Progenitor cell of endocrine pancreas (in vitro differentiated cells): ENCODE measurements at places on chromosomes 1 and 21. TPM values are rescaled to one million over a fixed set of nuclear protein-coding genes. Genes with fewer than 3 reads are reported as not detected.
A peak's percentile ranks its signal among the peaks of the same experiment; 100 is the strongest.

GRCh38 chr21:36591326-36591970 lies 107.5 kb upstream of the SIM2 start:
- no peak for DNase-seq
- peaks cover 19% of the 10 kb centered on the region for H3K27me3 ChIP-seq
- H3K36me3 ChIP-seq = no peaks in the 10 kb centered on the region
- no peak overlapping the region for H3K4me3 ChIP-seq

GRCh38 chr1:78619446-78619802 lies 824 bp upstream of the IFI44L start:
- H3K27me3 ChIP-seq = peaks cover 2% of the 10 kb centered on the region
- no peak for DNase-seq
- no peaks in the 10 kb centered on the region for H3K36me3 ChIP-seq
- H3K4me1 ChIP-seq = no peaks in the 10 kb centered on the region
- no peak overlapping the region for H3K27ac ChIP-seq
- no peak overlapping the region for H3K4me3 ChIP-seq

DNA sequence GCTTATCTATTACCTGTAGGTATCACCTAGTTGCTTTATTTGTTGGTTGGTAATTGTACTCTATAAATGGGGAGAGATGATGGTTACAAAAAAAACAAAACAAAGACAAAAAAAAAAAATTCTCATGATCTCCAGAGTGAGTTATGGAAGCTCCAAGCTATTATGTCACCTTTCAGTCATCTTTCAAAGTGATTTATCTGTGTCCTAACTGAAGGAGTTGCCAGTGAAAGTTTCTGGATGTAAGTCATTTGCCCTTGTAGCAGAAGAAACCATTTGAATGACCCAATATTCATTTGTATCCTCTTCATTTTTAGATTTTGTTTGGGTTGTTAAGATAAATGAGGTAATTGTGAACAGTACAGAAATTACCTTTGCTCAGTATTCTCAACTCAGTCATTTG lies 3.6 kb downstream of the SLC35F3 start:
- H3K4me3 ChIP-seq = no peak overlapping the region
- H3K27me3 ChIP-seq = peaks cover 56% of the 10 kb centered on the region
- no peak for DNase-seq

DNA sequence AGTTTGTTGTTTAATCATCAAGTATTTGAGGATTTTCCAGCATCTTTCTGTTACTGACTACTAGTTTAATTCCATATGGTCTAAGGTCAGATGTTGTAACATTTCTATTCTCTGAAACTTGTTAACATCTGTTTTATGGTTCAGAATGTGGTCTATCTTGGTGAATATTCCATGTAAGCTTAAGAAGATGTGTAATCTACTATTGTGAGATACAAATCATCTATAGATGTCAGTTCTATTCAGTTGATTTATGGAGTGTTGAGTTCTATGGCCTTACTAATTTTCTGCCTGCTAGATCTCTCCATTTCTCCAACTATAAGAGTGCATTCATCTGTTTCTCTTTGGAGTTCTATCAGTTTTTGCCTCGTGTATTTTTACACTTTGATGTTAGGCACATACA lies 31.5 kb downstream of the WARS2 start:
- no peaks in the 10 kb centered on the region for H3K4me1 ChIP-seq
- no peaks in the 10 kb centered on the region for H3K36me3 ChIP-seq
- H3K27ac ChIP-seq = no peak overlapping the region
- no peaks in the 10 kb centered on the region for H3K27me3 ChIP-seq
- H3K4me3 ChIP-seq = no peak overlapping the region
- no peak for DNase-seq

- H3K4me1 ChIP-seq = peaks cover 28% of the 10 kb centered on the region
- no peak overlapping the region for H3K27ac ChIP-seq
- no peak for DNase-seq
- H3K27me3 ChIP-seq = no peaks in the 10 kb centered on the region
- no peaks in the 10 kb centered on the region for H3K36me3 ChIP-seq
Measured at GRCh38 chr1:224879162-224879803, 50.2 kb upstream of the DNAH14 start.

- H3K27me3 ChIP-seq = no peaks in the 10 kb centered on the region
- DNase-seq = no peak
- no peak overlapping the region for H3K27ac ChIP-seq
- H3K36me3 ChIP-seq = no peaks in the 10 kb centered on the region
- H3K4me3 ChIP-seq = no peak overlapping the region
Measured at GRCh38 chr21:39730418-39731157, 14.4 kb upstream of the IGSF5 start.

GRCh38 chr1:17292299-17293160 lies 15.5 kb upstream of the PADI4 start:
- no peaks in the 10 kb centered on the region for H3K4me1 ChIP-seq
- no peak overlapping the region for H3K4me3 ChIP-seq
- H3K27ac ChIP-seq = no peak overlapping the region
- H3K27me3 ChIP-seq = peaks cover 12% of the 10 kb centered on the region
- no peak for DNase-seq

- no peak overlapping the region for H3K27ac ChIP-seq
- H3K4me3 ChIP-seq = no peak overlapping the region
- H3K4me1 ChIP-seq = no peaks in the 10 kb centered on the region
- H3K27me3 ChIP-seq = no peaks in the 10 kb centered on the region
Measured at GRCh38 chr1:248688527-248689298, 13.9 kb downstream of the OR14I1 start.

GRCh38 chr1:108679586-108680213 lies 12.4 kb upstream of the PRPF38B start:
- H3K27me3 ChIP-seq = no peaks in the 10 kb centered on the region
- no peak for DNase-seq
- H3K4me1 ChIP-seq = peaks cover 1% of the 10 kb centered on the region
- peaks cover 2% of the 10 kb centered on the region for H3K36me3 ChIP-seq
- H3K4me3 ChIP-seq = no peak overlapping the region
- H3K27ac ChIP-seq = no peak overlapping the region

- DNase-seq = no peak
- H3K4me1 ChIP-seq = peaks cover 16% of the 10 kb centered on the region
- no peak overlapping the region for H3K27ac ChIP-seq
- peaks cover 38% of the 10 kb centered on the region for H3K36me3 ChIP-seq
- no peak overlapping the region for H3K4me3 ChIP-seq
Measured at GRCh38 chr1:159933347-159933746, 8.0 kb upstream of the TAGLN2 start.

DNA sequence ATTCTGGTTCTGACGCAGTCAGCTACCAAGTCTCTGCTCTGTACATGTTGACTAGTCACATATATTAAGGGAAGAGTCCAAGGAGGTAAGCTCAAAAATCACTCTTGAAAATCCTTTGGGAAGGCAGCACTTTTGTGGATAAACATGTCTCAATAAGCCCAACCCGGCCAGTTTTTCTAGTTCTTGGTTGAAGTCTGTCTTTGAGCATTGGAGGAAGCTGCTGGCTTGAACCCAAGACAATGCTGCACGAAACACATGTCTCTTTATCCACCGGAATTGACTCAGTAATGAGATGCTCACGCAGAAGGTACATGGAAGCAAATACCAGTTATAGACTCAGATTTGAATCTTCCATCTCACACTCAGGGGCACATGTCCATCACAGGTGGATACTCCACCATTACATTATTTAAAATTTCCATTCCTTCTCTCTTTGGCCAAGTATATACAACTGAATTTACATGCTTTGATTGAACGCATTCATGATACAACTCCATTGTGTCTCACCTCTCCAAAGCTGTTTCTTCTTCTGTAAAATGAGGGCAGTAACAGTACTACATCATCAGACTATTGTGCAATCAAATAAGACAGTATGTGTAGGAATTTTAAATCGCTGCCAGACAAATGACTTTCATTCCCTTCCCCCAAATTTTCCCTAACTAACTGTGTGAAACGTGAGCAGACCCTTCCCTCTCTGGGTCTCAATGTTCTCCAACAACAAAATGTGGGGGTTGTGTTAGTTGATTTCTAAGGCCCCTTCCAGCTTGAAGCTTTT lies 9.6 kb upstream of the GUCA2A start:
- peak overlapping the region; percentile 12 for H3K27ac ChIP-seq
- DNase-seq = no peak
- no peaks in the 10 kb centered on the region for H3K27me3 ChIP-seq
- peaks cover 2% of the 10 kb centered on the region for H3K36me3 ChIP-seq

DNA sequence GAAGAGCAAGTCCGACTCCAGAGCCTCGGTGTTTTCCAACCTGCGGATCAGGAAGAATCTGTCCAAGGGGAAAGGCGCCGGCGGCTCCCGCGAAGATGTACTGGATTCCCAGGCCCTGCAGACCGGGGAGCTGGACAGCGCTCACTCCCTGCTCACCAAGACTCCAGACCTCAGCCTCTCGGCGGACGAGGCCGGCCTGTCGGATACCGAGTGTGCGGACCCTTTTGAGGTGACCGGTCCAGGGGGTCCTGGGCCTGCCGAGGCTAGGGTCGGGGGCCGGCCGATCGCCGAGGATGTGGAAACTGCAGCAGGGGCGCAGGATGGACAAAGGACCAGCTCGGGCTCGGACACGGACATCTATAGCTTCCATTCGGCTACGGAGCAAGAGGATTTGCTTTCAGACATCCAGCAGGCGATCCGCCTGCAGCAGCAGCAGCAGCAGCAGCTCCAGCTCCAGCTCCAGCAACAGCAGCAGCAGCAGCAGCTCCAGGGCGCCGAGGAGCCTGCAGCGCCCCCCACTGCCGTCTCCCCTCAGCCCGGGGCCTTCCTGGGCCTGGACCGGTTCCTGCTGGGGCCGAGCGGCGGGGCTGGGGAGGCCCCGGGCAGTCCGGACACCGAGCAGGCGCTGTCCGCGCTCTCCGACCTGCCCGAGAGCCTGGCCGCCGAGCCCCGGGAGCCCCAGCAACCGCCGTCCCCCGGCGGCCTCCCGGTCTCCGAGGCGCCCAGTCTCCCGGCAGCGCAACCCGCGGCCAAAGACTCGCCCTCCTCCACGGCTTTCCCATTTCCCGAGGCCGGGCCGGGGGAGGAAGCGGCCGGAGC lies 827 bp downstream of the FMN2 start:
- no peak overlapping the region for H3K27ac ChIP-seq
- H3K27me3 ChIP-seq = peaks cover 60% of the 10 kb centered on the region
- peak overlapping the region; percentile 59 for H3K4me3 ChIP-seq
- no peaks in the 10 kb centered on the region for H3K36me3 ChIP-seq

DNA sequence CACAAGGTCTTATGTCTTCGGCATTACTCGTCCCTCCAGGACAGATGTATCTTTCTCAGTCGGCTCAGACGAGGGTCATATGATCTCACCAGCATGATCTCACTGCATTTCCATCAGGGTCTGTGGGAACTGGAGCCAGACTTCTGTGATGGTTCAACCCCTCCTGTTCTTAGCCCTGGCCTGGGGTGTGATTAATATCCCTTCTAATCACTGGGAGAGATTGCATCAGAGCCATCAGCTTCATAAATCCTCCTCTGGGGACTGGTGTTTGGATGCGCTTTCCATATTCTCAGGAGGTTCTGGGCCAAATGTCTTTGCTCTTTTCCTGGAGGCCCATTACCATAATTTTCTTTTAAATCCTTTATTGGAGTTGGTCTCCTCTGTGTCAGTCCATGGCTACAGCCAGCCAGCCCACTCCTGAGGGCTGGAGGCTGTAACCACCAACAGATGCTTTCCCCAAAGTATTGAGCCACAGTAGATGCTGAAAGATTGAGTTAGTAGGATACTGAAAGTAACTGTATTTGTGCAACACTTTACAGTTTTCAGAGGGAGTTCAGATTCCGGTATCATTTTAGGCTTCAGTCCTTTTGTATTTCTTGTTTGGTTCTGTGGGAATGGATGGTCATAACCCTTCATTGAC lies 20.0 kb downstream of the CACNA1E start:
- no peak overlapping the region for H3K4me3 ChIP-seq
- H3K27ac ChIP-seq = no peak overlapping the region
- H3K4me1 ChIP-seq = peaks cover 1% of the 10 kb centered on the region
- no peaks in the 10 kb centered on the region for H3K36me3 ChIP-seq

DNA sequence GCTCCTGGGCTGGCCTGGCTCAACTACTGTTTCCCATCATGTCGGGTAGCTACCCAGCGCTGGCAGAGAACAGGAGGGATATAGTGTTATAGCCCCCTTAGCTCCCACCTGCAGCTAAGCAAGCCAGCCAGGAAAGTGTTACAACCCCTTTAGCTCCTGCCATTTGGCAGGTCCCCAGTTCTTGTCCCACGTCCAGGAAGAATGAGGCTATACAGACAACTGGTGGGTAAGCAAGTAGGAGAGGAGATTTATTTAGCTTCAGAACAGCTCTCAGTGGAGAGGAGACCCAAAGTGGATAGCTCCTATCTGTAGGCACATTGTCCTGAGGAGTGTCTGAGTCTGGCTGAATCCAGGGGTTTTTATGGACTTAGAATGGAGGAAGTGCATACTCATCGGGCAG lies 741.1 kb upstream of the B3GALT2 start:
- H3K4me1 ChIP-seq = no peaks in the 10 kb centered on the region
- DNase-seq = no peak
- H3K4me3 ChIP-seq = no peak overlapping the region

DNA sequence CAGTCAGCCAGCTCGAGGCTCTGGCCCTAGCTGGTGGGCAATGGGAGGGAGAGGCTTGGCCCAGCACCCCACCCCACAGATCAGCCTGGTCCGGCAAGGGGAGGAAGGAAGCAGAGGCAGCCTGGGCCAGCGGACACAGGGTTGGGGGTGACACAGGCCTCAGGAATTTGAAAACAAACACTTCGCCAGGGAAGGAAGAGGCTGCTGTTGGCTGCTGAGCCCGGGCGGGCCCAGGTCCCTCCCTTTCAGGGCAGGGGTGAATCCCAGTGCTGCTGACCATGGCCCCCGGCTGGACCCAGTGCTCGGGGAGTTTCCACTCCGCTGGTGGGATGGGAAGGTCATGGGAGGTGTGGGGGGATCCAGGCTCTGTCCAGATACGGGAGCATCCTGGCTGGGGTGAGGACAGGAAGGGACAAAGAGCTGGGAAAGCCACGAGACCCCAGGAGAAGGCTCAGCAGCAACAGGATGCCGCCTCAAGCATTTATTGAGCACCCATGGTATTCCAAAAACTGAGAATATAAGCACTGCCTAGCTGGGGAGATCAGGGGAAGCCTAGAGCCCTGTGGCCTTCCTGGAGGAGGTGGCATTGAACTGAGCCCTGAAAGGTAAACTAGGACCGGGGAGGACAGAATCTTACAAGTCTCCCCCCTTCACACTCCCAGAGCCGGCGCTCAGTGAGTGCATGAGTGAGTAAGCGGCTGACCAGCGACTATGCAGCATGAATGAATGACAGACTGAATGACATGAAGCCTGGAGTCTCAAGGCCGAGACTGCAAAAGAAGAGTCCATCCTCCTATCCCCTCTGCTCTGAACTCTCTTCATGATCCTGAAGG lies 26.2 kb upstream of the EPHA2 start:
- peak overlapping the region; percentile 37 for H3K4me3 ChIP-seq
- H3K27me3 ChIP-seq = no peaks in the 10 kb centered on the region
- DNase-seq = peak; percentile 57
- no peaks in the 10 kb centered on the region for H3K36me3 ChIP-seq
- H3K4me1 ChIP-seq = peaks cover 25% of the 10 kb centered on the region

GRCh38 chr1:199041173-199041914 lies 402.5 kb downstream of the PTPRC start:
- H3K27ac ChIP-seq = no peak overlapping the region
- H3K4me3 ChIP-seq = no peak overlapping the region
- no peaks in the 10 kb centered on the region for H3K27me3 ChIP-seq
- peaks cover 18% of the 10 kb centered on the region for H3K4me1 ChIP-seq

- H3K27ac ChIP-seq = peak overlapping the region; percentile 33
- DNase-seq = no peak
- H3K4me1 ChIP-seq = peaks cover 6% of the 10 kb centered on the region
- H3K36me3 ChIP-seq = peaks cover 57% of the 10 kb centered on the region
- H3K27me3 ChIP-seq = no peaks in the 10 kb centered on the region
- H3K4me3 ChIP-seq = no peak overlapping the region
Measured at GRCh38 chr1:225851805-225852204, 30.4 kb downstream of the TMEM63A start.

Gene COL6A2
- total RNA-seq = 32.0 and 38.6 TPM in 2 replicates

Gene CACHD1
- 33.5 and 36.0 TPM in 2 replicates for total RNA-seq

Gene GJA9
- total RNA-seq = not detected in 2 replicates

Gene SH2D5
- total RNA-seq = 0.53 and 1.2 TPM in 2 replicates

Gene ALPL
- total RNA-seq = 18.8 and 19.8 TPM in 2 replicates
